ENCODE measurements at places on chromosomes 7 and 10.
A peak's percentile ranks its signal among the peaks of the same experiment; 100 is the strongest.

- no peak for DNase-seq
Measured at GRCh38 chr10:103911021-103911459, 6.9 kb downstream of the STN1 start.

GRCh38 chr7:31633894-31634494, 53.0 kb upstream of the PPP1R17 start:
- DNase-seq: no peak

DNA sequence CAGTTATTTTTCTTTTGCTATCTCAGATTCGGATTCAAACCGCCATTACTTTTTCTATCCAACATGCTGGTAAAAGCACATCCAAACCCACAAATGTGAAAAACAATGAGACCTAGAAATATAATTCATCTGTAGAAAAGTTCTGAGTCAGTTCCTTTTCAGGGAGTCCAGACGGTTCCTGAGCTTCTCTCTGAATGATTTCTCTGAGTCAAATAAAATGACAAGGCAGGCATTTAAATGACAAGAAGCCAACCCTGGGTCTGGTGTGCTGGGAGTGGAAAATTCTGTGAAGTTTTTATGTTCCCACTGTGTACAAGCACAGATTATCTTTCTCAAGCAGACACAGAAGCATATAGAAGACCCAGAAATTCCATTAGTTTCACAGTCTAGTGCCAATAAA, 96.3 kb upstream of the ANKRD1 start:
- no peak for DNase-seq

GRCh38 chr7:30652698-30653641, 29.3 kb downstream of the CRHR2 start:
- DNase-seq: no peak

DNA sequence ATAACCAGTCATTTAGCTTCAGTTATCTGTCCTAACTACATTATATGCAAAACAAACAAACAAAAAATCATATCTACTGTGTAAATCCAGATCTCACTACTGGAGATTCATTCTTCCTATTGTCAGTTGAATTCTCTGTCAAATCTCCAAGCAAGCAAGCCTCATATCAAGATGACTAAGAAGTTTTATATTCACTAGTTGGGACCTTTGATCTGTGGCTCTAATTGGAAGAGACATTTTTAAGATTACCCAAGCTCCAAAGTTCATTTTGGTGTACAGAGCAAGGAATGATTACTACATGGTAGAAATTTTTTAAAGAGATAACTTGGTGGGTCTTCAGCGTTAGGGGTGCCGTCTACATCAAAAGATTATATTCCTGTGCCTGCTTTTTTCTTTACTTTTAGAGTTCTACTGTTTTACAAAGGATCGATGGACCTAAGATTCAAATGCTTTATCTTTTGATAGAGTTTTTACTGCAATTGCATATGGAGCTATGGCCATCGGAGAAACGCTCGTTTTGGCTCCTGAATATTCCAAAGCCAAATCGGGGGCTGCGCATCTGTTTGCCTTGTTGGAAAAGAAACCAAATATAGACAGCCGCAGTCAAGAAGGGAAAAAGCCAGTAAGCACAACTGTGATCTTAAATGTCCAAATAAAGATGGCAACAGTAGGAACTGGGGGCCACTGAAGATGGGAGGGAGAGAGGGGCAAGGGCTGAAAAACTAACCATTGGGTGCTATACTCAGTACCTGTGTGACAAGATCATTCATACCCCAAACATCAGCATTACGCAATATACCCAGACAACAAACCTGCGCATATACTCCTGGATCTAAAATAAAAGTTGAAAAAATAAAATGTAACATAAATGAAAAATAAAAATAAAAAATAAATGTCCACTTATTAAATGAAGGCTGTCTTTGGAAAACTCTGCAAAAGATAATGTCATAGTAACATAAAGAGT, 47.9 kb downstream of the SP8 start:
- no peak for DNase-seq

- no peak for DNase-seq
Measured at GRCh38 chr10:16828114-16828568, 10.9 kb upstream of the RSU1 start.

GRCh38 chr7:50594136-50594535, 28.9 kb upstream of the DDC start:
- DNase-seq: no peak

DNA sequence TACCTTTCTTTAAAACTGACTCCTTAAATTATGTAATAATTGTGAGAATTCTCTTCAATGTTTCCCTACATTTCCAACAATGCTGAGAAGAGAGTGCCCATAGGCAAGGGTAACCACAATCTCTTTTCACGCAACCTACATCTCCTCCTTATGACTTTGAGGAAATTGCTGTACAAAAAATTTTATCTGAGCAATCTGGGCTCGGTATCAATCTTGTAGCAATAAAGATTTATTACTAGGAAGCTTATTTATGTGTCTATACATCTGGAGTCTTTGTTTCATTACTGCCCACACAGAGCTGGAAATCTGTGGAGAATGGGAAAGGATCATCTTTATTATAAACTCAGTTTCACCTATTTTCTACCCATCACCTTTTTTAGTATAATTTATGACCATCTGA, 913.8 kb upstream of the SORCS1 start:
- DNase-seq: no peak

GRCh38 chr7:22137026-22137425, 191.3 kb upstream of the CDCA7L start:
- DNase-seq: no peak

GRCh38 chr7:135644154-135644553, 18.2 kb upstream of the STMP1 start:
- no peak for DNase-seq

GRCh38 chr7:28293527-28293835, 112.9 kb upstream of the JAZF1 start:
- no peak for DNase-seq

DNA sequence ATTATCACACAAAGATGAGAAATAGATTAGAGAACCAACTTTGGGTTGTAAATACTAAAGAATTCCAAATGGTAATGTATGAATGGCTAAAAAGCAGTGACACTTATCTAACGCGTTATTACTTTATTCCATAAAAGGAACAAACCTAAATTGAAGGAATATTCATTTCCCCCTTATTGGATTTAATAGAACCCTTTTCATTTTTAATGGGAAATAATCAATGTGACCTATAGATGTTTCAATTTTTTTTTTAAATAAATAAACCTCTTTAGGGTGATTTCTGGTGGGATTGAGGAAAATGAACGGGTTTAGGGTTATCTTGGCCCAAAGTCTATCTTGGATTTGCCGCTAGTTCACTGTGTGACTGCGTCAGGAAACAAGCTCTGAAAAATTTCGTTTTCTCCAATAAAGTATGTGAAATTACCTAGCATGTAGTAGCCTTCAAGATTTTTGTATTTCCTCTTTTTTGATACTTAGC, 1.9 kb upstream of the ACBD5 start:
- DNase-seq: no peak

DNA sequence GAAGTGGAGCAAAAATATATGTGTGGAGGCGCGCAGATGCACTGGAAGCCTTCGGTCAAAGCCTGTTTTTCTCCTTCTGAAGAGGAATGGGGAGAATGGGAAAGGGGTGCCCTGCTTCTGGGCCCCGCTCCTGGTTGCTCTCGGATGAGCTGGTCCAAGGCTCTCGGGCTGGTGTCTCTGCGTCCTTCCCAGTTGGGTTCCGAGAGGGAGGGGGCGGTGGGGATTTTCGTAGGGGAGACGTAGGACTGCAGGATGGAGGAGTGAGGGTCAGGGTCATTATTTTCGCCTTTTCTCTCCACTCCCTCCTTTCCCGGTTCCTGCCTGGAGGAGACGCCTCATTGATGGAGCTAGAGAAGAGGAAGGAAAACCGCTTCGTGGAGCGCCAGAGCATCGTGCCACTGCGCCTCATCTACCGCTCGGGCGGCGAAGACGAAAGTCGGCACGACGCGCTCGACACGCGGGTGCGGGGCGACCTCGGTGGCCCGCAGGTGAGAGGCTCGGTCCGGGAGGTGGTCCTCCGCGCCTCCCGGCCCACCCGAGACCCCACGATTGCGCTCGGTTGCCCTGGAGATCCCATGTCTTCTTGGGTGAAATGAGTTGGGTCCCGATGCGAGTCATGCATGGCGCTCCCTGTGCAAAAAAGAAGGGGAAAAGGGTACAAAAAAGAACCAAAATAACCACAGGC, 790 bp downstream of the ADAM22 start:
- no peak for DNase-seq

DNA sequence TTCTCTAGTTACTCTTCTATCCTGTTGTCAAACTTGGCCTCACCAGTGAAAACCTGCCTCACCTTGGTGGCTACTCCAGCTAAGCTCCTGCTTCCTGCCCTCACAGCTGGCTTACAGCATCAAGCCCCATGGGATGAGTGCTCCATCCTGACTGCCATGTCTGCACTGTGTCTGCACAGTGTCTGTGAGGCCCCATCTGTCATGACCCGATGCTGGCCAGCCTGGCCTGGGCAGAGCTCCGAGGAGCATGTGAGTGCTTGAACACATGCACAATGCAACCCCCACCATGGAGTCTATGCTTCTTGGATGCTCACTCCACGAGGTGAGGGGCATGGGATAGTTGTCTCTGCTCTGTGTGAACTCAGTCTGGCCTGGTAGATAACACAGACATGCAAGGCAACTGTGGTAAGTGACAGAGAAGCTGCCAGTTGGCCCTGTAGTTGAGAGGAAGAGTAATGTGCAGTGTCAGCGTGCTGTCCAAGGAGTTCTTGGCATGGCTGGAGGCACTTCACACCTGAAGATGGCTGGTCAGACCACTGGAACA, 207.1 kb upstream of the ZNF32 start:
- DNase-seq: no peak

- DNase-seq: no peak
Measured at GRCh38 chr10:4807761-4808507, 18.1 kb upstream of the AKR1E2 start.

GRCh38 chr7:81648716-81649115, 121.1 kb downstream of the HGF start:
- no peak for DNase-seq

GRCh38 chr10:114174695-114175188, 739 bp upstream of the CCDC186 start:
- DNase-seq: peak; percentile 22

- no peak for DNase-seq
Measured at GRCh38 chr7:142371586-142372377, 113.9 kb upstream of the PRSS58 start.
